ENCODE measurements at places on chromosomes 6 and 20.

- no peak for DNase-seq
Observed at GRCh38 chr6:75337835-75338580, 53.4 kb upstream of the TMEM30A start.

GRCh38 chr6:24901698-24902328, 33.9 kb downstream of the RIPOR2 start:
- no peak for DNase-seq

DNA sequence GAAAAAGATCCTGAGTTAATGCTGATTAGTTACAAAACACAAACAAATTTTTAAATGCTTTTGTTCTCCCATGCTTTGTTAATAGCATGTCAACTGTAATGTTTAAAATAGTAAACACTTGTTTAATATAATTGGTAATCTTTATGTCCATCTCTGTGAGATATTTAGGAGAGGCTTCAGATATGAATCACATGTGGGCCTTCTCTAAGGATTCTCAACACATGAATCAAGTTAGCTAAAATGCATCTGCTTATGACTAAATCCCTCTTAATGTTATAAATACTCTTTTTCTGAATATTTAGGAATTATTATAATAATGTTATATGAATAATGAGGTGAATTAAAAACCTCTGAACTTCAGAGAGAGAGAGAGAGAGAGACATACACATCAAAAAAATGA, 345.9 kb upstream of the MANEA start:
- DNase-seq, result no peak

DNA sequence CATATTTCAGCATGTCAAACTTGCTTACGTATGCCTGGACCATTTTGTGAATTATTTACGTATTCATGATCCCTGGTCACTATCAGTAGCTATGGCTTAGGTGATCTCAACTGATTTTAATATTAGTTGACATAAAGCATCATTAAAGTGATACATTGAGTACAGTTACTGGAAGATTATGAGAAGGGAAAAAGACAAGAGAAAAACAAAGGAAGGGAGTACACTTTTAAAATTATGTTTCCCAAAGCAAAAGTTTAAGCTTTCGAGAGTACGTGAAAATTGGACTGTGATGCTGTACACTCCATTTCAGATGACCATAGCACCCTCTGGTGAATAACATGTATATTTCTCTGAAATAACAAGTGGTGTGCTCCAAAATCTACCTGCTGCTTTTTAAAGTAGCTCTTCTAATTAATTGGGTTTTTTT, 215.0 kb upstream of the HSF2 start:
- DNase-seq, result no peak

GRCh38 chr6:44367681-44368080, 19.8 kb upstream of the CDC5L start:
- no peak for DNase-seq

DNA sequence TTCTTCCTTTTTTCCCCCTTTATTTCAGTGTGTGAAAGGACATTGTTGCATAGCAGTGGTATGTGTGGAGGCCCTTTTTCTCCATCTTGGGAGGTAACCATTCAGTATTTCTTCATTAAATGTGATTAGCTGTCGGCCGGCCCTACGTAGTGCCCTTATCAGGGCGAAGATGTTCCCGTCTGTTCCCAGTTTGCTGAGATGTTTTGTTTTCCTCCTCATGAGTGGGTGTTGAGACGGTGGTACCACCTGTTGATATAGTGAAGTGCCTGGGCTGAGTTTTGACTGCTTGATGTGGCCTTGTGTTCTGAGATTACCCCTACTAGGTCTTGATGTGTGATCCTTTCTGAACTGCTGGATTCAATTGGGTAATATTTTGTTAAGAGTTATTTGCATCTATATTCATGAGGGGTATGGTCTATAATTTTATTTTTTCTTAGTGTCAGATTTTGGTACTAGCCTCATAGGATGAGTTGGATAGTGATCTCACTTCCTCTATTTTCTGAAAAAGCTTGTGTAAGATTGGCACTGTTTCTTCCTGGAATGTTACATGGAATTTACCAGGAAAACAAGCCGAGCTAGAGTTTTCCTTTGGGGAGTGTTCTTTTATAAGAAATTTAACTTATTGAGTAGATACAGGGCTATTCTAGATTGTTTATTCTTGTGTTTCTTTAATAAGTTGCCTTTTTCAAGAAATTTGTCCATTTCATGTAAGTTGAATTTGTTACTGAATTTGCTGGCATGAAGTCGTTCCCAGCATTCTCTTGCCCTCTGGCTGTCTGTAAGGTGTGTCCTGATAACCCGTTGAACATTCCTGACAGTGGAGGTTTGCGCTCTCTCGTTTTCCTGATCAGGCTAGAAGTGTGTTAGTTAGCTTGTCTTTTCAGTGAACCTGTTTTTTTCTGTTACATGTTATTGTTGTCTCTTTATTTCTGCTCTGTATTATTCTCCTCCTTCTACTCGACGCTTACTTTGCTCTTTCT, 4.3 kb downstream of the MTG2 start:
- DNase-seq, result no peak

GRCh38 chr6:168133168-168133561, 54.2 kb upstream of the FRMD1 start:
- no peak for DNase-seq

DNA sequence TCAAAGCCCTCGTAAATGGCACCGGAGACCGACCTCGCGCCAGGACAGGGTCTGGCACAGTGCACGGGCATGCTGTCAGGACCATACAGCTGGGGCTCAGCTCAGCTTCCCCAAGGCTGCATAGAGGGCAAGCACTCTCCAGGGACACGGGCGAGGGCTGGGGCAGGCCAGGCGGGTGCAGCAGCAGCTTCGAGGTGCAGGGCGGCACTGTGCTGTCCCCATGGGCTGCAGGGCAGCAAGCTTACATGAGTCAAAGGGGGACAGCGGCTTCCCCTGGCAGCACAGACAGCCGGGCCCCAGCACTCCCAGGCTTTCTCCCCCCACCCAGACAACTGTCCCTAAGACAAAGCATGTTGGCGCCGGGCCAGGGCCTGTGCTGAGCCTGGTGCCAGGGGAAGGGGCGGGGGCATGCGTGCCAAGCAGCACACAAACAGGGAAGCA, 25.7 kb downstream of the PSMG4 start:
- DNase-seq, result no peak

DNA sequence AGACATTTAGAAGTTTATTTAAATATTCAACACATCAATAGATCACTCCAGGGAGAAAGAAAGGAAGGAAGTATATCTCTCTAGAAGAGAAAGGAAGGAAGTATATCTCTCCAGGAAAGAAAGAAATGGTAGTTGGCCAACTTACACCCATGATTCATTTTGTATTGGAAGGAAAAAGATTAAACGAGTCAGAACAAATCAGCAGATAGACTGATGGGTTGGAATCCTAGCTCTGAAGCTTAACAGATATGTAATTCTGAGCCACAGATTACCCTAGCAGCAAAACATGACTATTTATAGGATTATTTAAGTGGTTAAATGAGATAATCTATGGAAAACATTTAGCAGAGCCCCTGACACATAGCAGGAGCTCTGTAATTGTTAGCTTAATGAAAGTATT, 27.1 kb downstream of the COL12A1 start:
- DNase-seq, result no peak

DNA sequence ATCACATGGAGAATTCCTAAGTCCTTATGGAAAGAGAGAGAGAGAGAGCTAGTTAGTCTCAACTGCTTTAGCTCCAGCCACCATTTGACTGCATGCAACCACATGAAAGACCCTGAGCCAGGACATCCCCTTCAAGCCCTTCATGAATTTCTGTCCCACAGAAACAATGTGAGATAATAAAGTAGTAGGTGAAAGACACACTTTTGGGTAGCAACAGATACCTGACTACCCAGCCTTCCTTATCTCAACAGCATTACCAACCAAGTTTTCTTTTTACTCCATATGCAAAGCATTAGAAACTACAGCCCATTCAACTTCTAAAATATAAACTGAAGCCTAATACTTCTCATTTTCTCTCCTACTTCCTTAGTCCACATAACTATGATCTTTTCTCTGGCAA, 23.2 kb upstream of the THEMIS start:
- no peak for DNase-seq

GRCh38 chr20:24478584-24478983, 9.2 kb downstream of the SYNDIG1 start:
- DNase-seq, result no peak
